Right atrium auricular region (tissue), 2 donors: ENCODE measurements at places on chromosomes 7 and 10.
A peak's percentile ranks its signal among the peaks of the same experiment; 100 is the strongest.

GRCh38 chr10:26781797-26782196 lies 79.0 kb downstream of the ABI1 start:
- H3K4me1 ChIP-seq: no peaks in the 10 kb centered on the region
- no peak overlapping the region for H3K4me3 ChIP-seq
- H3K27me3 ChIP-seq: no peaks in the 10 kb centered on the region
- no peak overlapping the region for H3K27ac ChIP-seq

GRCh38 chr10:30773501-30773900 lies 143.9 kb upstream of the LYZL2 start:
- no peak overlapping the region for H3K4me3 ChIP-seq
- no peaks in the 10 kb centered on the region for H3K27me3 ChIP-seq
- H3K4me1 ChIP-seq: no peaks in the 10 kb centered on the region
- no peak overlapping the region for H3K27ac ChIP-seq
- no peaks in the 10 kb centered on the region for H3K36me3 ChIP-seq
- DNase-seq: no peak

GRCh38 chr10:114221235-114221634 lies 17.8 kb upstream of the VWA2 start:
- H3K27ac ChIP-seq: no peak overlapping the region
- no peak overlapping the region for H3K4me3 ChIP-seq
- no peak for DNase-seq
- H3K27me3 ChIP-seq: no peaks in the 10 kb centered on the region
- H3K36me3 ChIP-seq: no peaks in the 10 kb centered on the region

DNA sequence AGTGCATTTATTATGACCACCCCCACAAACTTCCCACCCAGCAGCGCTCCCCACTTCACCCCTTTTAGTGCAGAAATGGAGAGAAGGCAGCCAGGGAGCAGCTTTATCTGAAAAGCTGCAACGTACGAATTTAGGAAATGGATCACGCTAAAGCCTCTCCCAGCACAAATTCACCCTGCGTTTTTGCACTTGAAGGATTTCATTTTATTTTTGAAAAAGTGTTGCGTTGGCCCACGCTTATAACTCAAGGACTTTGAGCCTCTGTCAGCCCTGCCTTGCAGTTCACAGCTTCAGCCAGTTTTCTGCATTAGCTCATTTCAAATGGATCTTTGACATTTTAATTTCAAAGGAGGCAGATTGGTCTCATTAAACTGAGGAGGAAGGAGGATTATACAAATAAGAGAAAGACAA lies 556.1 kb downstream of the KCNMA1 start:
- H3K27me3 ChIP-seq: no peaks in the 10 kb centered on the region
- DNase-seq: no peak
- H3K27ac ChIP-seq: no peak overlapping the region
- H3K4me3 ChIP-seq: no peak overlapping the region
- no peaks in the 10 kb centered on the region for H3K4me1 ChIP-seq

DNA sequence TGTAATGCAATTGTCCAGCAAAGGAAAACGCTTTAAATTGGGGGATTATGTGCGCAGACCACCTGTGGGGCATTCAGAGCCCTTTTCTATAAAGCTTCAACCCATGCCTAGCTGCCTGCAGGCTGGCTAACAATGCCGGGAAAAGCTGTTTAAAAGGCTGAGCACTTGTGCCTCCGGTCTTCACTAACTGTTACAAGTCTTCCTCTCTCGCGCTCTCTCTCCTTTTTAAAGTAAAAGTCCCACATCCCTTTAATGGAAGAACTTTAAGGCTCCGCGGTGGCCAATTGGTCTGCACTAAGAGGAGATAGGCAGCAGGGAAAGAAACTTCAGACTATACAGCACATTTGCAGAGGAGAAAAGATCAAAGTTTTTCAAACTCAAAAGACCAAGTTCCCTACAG lies 4.6 kb downstream of the FZD8 start:
- H3K4me1 ChIP-seq: no peaks in the 10 kb centered on the region
- no peak overlapping the region for H3K27ac ChIP-seq
- no peaks in the 10 kb centered on the region for H3K36me3 ChIP-seq

DNA sequence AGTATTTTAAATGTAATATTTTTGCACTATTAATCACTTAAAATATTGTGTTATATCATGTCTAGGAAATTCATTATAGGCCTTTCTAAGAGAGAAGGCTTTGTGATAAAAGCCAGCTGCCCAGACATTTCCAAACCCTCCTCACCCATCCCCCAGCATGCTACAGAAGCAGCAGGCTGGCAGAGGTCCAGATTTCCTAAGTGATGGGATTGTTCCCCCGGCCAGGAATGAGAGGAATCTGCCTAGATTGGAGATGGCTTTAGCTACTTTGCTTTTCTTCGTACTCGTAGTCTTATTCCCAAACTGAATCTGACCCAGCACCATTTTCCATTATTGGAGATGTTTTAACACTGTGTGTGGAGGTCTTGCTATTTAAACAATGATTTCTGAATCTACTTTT lies 29.4 kb downstream of the CDK14 start:
- no peaks in the 10 kb centered on the region for H3K27me3 ChIP-seq
- no peak for DNase-seq
- peak overlapping the region; percentile 67 for H3K27ac ChIP-seq
- H3K4me3 ChIP-seq: no peak overlapping the region

- H3K27ac ChIP-seq: no peak overlapping the region
- H3K4me3 ChIP-seq: no peak overlapping the region
- no peaks in the 10 kb centered on the region for H3K4me1 ChIP-seq
- no peaks in the 10 kb centered on the region for H3K36me3 ChIP-seq
- no peaks in the 10 kb centered on the region for H3K27me3 ChIP-seq
- DNase-seq: no peak
Observed at GRCh38 chr10:28172223-28172610, 130.6 kb downstream of the MPP7 start.

DNA sequence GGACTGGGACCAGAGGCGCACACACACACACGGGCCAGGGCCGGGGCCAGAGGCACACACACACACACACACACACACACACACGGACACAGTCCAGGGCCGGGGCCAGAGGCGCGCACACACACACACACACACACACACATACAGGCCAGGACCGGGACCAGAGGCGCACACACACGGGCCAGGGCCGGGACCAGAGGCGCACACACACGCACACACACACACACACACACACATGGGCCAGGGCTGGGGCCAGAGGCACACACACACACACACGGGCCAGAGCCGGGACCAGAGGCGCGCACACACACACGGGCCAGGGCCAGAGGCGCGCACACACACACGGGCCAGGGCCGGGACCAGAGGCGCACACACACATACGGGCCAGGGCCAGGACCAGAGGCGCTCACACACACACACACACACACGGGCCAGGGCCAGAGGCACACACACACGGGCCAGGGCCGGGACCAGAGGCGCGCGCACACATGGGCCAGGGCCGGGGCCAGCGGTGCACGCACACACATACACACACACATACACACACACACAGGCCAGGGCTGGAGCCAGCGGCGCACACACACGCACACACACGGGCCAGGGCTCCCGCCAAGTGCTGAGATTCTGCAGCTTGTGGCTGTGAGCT lies 268.8 kb downstream of the ELFN1 start:
- no peaks in the 10 kb centered on the region for H3K4me1 ChIP-seq
- no peaks in the 10 kb centered on the region for H3K36me3 ChIP-seq
- DNase-seq: no peak
- no peak overlapping the region for H3K27ac ChIP-seq

GRCh38 chr7:45157653-45158401 lies at the start of gene RAMP3:
TSS of gene RAMP3 (plus strand) at chr7:45157791. CDS start at chr7:45157829, 38 bp downstream.
- DNase-seq: no peak
- H3K36me3 ChIP-seq: no peaks in the 10 kb centered on the region
- peak within 1 kb of the TSS; percentile 40 for H3K27ac ChIP-seq
- H3K4me3 ChIP-seq: peak within 1 kb of the TSS; percentile 36
- no peaks in the 10 kb centered on the region for H3K27me3 ChIP-seq
